ENCODE measurements at places on chromosomes 13 and 19. TPM values are rescaled to one million over a fixed set of nuclear protein-coding genes. Genes with fewer than 3 reads are reported as not detected.

PRR36 gene
- total RNA-seq: 0.30 TPM

ZNF729 gene
- total RNA-seq: not detected

PMIS2 gene
- not detected for total RNA-seq

ZNF69 gene
- total RNA-seq: not detected

SIGLEC12 gene
- not detected for total RNA-seq

FCGBP gene
- 0.96 TPM for total RNA-seq

MBD3L3 gene
- total RNA-seq: not detected

RAB3A gene
- 0.93 TPM for total RNA-seq
